Immature natural killer cell (primary cell): ENCODE measurements at places on chromosomes 7 and 10.

DNA sequence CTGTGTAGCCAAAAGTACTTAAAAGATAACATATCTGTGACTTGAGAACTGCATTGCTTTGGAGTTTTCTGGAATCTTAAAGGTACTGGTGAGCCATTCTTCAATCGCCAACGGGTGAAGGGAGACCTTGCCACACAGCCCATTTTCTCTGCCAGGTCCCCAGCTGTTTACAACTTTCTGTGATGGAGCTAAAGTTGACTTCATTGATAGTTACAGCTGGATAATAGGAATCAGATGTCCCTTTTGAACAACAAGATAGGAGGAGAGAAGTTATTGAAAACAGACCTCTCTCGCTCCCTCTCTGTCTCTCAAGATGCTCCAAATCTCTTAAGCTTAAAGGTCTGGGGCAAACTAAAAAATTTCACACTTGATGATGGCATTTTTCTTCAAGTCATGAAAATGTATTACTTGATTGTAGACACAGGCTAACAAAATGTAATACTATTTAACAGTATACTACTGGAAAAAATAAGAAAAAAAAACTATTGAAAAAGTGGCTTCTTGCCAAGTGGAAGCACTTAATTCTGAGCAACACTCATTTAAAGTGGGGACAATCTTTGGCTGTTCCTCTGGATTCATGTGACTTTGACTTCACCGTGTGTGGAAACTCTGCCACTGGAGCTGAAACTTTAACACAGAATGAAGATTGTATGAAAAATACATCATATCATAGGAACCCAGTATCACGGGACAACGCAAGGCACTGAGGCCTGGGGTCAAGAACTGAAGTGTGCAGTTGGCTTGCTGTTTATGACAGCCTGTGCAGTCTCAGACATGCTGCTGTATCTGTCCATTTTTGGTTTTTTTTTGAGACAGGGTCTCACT lies 78.4 kb upstream of the AFAP1L2 start:
- no peak for DNase-seq

GRCh38 chr7:50667789-50668226 lies 102.6 kb upstream of the DDC start:
- DNase-seq, result no peak

DNA sequence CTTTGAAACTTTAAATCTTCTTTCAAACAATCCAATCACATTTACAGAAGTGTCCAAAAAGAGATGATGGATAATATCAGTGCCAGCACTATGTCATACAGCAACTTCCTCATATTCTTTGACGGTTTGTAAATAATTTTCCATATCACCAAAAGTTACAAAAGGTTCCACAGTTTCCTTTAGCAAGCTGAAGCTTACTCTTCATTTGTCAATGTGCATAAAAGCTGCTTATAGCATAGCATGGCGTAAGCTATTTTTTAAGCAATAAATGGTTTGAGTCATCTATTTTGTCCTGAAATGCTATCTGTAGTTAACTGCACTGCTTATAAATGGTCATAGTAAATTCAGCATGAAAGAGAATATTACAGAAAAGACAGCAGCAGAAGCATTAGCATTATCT lies 95.1 kb downstream of the ETV1 start:
- no peak for DNase-seq

DNA sequence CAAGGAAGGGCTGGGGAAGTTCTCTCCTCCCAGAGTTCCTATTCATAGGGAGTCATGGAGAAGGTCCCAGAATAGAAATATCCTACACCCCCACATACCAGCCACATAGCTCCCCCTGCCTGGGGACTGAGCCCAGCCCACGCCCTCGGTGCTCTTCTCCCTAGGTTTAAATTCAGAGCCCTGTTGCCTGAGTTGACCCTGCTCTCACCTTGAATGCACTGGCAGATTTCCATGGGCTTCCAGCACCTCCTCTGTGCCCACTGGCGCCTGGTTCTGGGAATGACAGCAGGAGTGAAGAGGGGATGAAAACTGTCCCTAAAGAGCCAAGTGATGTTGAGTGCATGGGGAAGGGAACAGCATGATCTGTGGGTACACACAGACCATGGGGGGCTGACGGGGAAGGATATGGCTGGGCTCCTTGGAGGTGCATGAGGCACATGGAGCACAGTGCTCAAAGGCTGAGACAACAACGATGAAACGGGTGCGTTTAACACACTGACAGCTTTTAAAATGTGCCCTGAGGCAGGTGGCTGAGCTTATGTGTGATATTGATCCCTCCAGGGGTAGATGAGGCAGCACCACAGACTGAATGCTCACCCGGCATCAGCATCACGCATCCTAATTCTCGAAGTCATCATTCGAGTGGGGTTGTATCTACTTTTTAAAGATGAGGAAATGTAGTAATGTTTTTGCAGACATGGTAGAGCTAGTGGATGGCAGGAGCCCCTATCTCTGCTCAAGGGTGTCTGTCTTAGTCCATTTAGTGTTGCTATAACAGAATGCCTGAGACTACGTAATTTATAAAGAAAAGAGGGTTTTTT lies 53.7 kb upstream of the IGFBP3 start:
- no peak for DNase-seq
